ENCODE measurements at places on chromosomes 2 and 18. TPM values are rescaled to one million over a fixed set of nuclear protein-coding genes. Genes with fewer than 3 reads are reported as not detected.

The NUP35 gene
- 10.4 TPM for polyA plus RNA-seq

The TTLL4 gene
- 13.7 TPM for polyA plus RNA-seq

The CNDP1 gene
- 90.4 TPM for polyA plus RNA-seq

The EGR4 gene
- 0.83 TPM for polyA plus RNA-seq

The DUSP19 gene
- 0.95 TPM for polyA plus RNA-seq

The CXCR4 gene
- polyA plus RNA-seq = 89.1 TPM

The OXER1 gene
- polyA plus RNA-seq = 0.24 TPM

The RGPD4 gene
- not detected for polyA plus RNA-seq

The UPP2 gene
- polyA plus RNA-seq = 0.24 TPM

The MMADHC gene
- 45.5 TPM for polyA plus RNA-seq

The POTEJ gene
- polyA plus RNA-seq = not detected

The SULT1C2 gene
- polyA plus RNA-seq = not detected

The CYS1 gene
- polyA plus RNA-seq = 1.7 TPM

The INPP4A gene
- 11.1 TPM for polyA plus RNA-seq

The CSRNP3 gene
- polyA plus RNA-seq = 1.1 TPM

The INPP5D gene
- polyA plus RNA-seq = 3.7 TPM

The ICA1L gene
- polyA plus RNA-seq = 8.8 TPM

The PHOSPHO2 gene
- polyA plus RNA-seq = 2.9 TPM

The TMEM127 gene
- 52.5 TPM for polyA plus RNA-seq

The LYG2 gene
- polyA plus RNA-seq = not detected

The AQP12A gene
- not detected for polyA plus RNA-seq

The FTCDNL1 gene
- 0.58 TPM for polyA plus RNA-seq
